ENCODE measurements at places on chromosomes 5 and 9.

- no peak for DNase-seq
These were observed 81.7 kb downstream of the GNAQ start for GRCh38 chr9:77949751-77950436.

- no peak for DNase-seq
These were observed 212.9 kb downstream of the MAT2B start for GRCh38 chr5:163718272-163718671.

DNA sequence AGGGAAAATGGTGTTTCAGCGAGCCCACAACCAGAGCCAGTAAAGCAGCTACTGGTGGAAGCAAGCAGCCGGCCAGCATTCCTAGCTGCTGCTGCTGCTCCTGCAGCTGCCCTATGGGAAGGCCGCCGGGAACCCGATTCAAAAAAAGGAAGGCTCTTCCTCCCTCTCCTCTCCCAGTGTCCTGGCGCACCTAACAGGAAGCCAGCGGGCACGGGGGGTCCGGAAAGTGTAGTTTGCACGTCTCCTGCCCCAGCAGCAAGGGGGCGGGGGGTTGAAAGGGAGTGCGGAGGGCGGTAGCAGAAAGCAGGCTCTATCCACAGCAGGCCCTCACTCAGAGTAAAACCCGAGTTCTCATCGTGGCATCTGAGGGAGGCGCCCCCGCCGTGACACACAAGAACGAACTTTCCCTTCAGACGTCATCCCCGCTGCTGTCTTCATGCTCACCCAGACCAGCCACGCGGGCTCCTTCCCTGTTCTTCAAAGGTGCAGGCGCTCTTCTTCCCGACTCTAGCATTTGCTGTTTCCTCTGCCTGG lies 16.5 kb downstream of the GRXCR2 start:
- no peak for DNase-seq

- DNase-seq: no peak
These were observed 963 bp upstream of the CAST start for GRCh38 chr5:96660971-96661854.

DNA sequence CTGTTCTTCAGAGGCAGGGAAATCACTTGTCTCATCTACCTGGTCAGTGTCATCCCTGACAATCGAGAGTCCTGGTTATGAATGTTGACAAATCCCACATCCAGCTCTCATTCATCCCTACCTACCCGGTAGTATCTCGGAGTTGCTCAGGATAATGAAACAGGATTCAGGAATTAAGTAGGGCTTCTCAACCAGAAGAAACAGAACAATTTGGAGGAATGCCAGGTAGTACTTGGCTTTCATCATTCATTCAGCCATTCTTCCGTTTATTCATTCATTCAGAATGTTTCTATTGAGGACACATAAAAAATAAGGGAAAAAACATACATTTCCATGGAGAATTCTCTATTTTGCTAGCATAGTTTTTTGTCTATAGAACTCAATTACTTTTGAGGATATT lies 195.0 kb downstream of the ARHGEF28 start:
- no peak for DNase-seq

DNA sequence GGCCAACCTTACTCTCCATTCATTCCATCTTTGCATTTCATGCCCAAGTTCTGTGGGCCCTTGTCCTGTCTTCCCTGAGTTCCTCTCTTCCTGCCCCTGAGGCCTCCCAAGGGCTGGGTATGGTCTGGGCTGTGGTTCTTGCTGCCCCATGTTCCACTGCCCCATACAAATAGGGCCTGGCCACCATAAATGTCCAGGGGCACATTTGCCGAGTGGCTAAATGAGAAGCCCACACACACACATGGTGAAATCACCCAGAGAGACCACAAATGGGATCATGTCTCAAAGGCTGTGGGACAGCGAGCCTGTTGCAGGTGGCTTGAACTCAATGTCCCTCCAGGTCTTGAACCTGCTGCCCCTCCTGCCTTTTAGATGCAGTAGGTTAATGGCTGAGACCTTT lies 1.2 kb downstream of the TIFAB start:
- DNase-seq: no peak

- DNase-seq: no peak
These were observed 97.7 kb downstream of the GHR start for GRCh38 chr5:42520957-42521356.

DNA sequence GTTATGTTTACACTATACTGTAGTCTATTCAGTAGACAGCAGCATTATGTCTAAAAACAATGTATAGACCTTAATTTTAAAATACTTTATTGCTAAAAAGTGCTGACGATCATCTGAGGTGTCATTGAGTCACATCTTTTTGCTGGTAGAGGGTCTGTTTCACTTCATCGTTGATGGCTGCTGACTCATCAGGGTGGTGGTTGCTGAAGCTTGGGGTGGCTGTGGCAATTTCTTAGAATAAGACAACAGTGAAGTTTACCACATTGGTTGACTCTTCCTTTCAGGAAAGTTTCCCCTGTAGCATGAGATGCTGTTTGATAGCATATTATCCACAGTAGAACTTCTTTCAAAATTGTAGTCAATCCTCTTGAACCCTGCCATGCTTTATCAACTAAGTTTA lies 150.3 kb downstream of the FBXL7 start:
- DNase-seq: no peak

DNA sequence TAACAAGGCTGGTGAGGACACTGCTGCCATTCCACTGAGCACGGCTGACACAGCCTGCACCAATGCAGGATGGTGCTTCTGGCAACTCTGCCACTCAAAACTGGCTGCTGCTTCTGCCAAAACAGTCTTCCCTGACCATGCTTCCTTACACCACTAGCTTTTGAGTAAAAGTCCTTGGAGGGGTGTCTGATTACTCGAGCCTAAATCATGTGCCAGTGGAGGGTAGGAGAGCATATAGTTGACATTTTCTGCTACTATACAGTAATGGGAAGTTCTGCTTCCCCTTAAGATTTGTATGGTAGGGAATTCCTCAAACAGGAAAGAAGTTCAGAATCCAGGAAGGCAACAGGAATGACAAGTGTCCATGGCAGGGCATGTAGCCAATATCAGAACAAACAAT lies 12.2 kb upstream of the PJA2 start:
- DNase-seq: no peak

DNA sequence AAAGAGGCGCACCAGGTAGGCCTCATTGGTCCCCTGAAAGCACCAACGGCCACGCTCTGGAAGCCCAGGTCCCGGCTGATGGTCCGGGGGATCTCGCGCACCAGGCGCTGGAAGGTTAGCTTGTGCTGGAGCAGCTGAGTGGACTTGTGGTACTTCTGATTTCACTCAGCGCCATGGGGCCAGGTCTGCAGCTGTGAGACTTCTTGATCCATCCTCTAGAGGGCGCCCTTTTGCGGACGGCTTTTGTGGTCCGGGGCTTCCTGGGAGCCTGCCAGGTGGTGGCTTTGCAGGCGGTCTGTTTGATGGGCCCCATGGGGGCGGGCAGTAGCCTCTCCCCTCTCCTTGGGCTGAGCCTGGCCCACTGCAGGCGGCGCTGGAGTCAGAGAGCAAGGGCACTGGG lies 10.4 kb downstream of the TAF11L12 start:
- no peak for DNase-seq

DNA sequence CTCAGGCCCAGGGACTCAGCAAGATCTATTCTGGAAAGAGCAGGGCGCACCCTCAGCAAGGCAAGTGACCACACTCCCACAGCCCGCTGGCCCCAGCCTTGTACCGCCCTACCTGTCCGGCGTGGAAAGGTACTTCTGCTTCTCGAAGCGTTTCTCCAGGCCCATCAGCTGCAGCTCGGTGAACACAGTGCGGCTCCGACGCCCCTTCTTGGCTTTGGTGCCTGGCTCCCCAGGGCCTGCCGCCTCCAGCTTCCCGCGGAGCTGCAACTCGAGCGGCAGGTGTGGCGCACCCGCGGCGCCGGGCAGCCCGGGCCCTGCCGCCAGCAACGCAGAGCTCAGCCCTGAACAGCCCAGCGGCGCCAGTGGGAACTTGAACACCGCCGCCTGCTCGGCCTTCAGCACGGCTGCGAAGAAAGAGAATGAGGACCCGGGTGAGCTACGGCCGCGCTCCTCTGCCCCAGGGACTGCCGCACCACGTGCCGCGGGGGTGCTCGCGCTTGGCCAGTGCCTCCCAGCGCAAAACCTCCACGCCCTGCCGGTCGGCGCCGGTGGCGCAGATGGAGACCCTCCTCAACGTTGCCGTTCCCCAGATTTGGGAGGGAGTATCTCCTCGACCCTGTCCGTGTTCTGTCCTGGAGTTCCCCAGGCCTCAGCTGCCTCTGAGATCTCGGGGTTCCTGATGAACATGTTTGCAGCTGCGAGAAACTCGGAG lies 2.2 kb downstream of the BARX1 start:
- DNase-seq: no peak

- no peak for DNase-seq
These were observed 16.5 kb downstream of the KIAA1958 start for GRCh38 chr9:112503170-112503569.

- no peak for DNase-seq
These were observed 77.5 kb upstream of the PANK3 start for GRCh38 chr5:168656633-168657032.

- DNase-seq: no peak
These were observed 21.6 kb upstream of the MELK start for GRCh38 chr9:36551129-36551528.

GRCh38 chr5:61379677-61380076 lies 47.6 kb downstream of the ZSWIM6 start:
- no peak for DNase-seq

DNA sequence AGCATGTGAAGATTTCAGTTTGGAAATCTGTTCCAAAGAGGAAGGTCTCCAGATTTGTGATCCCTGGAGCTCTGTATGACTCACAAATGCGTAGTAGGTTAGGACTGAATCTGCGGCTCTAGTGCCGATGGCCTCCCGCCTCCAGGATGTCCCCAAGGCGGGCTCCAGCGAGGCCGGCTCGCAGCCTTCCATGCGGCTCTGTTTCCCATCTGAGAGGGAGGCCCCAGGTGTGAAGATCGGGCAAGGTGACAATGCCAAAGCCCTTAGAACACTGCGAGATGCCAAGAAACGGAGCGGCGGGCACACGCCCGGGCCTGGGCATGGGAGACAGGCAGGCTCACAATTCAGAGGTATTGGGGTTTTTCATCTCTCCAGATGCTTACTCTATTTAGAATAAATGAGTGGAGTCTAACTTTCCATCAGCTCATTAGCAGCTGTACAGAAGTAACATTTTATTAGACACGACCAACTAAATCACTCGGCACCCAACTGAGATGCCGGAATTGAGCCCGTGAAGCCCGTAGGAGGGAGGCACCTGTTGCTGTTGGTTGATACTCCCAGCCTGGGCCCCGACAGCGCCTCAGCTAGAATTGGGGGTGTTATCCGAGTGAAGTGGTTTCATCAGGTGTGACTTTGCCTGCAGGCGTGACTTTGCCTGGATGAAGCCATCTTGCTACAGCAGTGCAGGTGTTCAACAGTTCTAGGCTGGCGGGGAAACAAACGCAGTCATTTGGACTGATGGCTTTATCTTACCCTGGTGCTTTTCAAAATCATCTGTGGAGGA lies 7.4 kb upstream of the MRPS2 start:
- no peak for DNase-seq

- DNase-seq: no peak
These were observed 684.7 kb upstream of the NUDT12 start for GRCh38 chr5:104247260-104247659.

DNA sequence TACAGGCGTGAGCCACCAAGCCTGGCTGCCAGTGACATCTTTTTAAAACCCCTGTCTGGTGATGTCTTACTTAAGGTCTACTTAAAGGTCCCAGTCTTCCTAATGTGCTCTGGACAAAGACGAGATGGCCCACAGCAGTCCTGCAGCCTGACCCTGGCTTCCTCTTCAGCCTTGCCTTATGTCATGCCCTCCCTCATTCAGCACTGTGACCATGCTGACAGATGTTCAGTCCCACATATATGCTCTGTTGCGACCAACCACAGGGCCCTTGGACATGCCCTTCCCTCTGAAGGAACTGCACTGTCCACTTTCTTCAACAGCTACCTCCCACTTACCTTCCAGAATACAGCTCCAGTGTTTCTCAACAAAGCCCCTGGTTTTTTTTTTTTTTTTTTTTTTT lies 172.8 kb upstream of the PANK3 start:
- DNase-seq: no peak

DNA sequence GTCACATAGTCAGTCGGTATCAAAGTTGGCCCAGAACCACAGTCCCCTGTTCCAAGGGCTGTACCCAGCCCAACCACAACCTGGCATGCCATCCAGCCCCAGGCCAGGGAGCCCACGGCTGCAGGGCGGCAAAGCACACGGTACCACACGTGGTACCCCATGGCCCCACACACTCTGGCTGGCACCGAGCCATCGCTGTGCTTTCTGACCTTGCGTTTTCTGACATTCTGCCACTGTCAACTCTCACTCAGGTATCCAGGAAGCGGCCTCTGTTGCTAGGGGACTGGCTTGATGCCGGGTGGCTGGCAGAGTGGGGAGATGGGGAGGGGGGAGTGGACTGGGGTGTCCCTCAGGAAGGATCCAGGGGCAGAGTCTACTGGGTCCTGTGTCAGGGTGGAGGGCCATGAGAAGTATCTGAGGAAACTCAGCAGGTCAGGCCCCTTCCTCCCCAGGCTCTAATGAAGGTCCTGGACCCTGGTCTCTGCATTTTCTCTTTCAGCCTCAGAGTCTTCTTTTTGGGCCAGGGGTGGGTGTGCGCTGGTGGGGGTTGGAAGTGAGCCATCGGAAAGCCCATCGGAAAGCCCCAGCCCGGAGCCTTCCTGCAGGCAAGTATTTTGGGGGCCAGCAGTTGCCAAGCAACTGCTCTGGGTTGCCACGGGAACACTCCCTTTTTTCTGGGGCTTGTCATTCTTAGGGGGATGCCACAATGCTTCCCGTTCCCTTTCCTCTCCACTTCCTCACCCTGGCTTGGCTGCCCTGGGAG lies 21.0 kb upstream of the RALGDS start:
- DNase-seq: no peak

DNA sequence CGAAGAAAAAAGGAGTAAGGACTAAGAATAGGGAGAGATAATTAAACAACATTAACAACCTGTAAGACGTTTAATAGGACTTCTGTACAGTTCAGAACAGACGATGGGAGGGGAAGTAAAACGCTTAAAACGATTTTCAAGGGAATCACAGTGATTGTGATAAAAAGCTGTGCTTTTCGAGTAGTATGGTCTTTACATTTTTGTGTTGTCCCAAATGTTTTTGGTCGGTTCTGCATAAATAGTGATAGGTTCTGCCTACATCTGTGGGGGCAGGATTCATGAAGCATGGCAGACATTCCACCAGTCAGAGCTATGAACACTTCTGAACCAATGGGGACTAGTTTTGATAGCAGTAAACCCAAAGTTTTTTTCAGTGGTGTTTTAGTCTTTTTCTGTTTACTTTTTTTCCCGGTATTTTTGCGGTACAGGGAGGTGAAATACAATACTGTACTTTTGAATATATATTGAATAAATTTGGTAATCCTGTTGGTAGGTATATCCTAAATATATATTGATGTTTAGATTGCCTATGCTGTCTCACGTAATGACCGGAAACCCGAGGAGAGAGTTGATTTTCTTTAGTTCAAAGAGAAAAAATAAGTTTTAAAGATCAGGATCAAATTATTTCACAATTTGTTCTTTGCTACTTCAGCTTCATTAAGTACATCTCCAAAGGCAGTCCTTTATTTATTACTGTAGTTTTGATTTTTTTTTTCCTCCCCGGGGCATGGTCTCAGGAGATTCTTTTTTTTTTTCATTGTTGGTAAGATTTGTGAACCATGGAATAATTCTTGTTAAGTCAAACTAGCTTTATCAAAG lies 1.3 kb downstream of the ERBIN start:
- DNase-seq: no peak

Measured in HCT116 (cell line).